Small intestine (tissue), 16 donors: ENCODE measurements at places on chromosomes 7 and 10. TPM values are rescaled to one million over a fixed set of nuclear protein-coding genes. Genes with fewer than 3 reads are reported as not detected.
A peak's percentile ranks its signal among the peaks of the same experiment; 100 is the strongest.

FOXK1 gene
- 1.4 TPM for polyA plus RNA-seq

GIMAP1 gene
- polyA plus RNA-seq: 7.5 TPM

- DNase-seq: no peak
Measured at GRCh38 chr7:28316489-28316888, 95.8 kb upstream of the CREB5 start.

GRCh38 chr10:11104772-11105675, 87.4 kb downstream of the CELF2 start:
- DNase-seq: peak; percentile 20

- no peak for DNase-seq
Measured at GRCh38 chr7:43879477-43879876, 10.2 kb upstream of the MRPS24 start.
